ENCODE measurements at places on chromosomes 13 and 19. TPM values are rescaled to one million over a fixed set of nuclear protein-coding genes. Genes with fewer than 3 reads are reported as not detected.

The KLC3 gene
- total RNA-seq: not detected

The ZNF738 gene
- total RNA-seq: 13.3 TPM

The LINGO3 gene
- total RNA-seq: 0.23 TPM

The HS6ST3 gene
- not detected for total RNA-seq

The CKM gene
- not detected for total RNA-seq

The LILRA2 gene
- total RNA-seq: not detected

The SIGLEC10 gene
- 5.0 TPM for total RNA-seq

The C5AR2 gene
- 0.86 TPM for total RNA-seq

The NR2F6 gene
- total RNA-seq: 6.2 TPM

The RFPL4A gene
- not detected for total RNA-seq

The CD33 gene
- 18.7 TPM for total RNA-seq

The SERPINE3 gene
- not detected for total RNA-seq

The GARIN5A gene
- total RNA-seq: 0.23 TPM

The MIDN gene
- 66.0 TPM for total RNA-seq

The USP12 gene
- total RNA-seq: 21.9 TPM

The FGF22 gene
- total RNA-seq: not detected

The C19orf73 gene
- 0.68 TPM for total RNA-seq

The PABPC3 gene
- 0.34 TPM for total RNA-seq

The CEACAM3 gene
- total RNA-seq: not detected

The EFNA2 gene
- total RNA-seq: not detected

The LGALS4 gene
- 1.7 TPM for total RNA-seq

The TSSK6 gene
- total RNA-seq: 3.3 TPM

Measured in T-helper 2 cell treated with Interferon-gamma antibody and Interleukin-4, amounts not matched to agents 100 ng/mL and 5 ng/mL, for 36 hours (primary cell).